SJSA1 (cell line): ENCODE measurements at places on chromosomes 12 and 14. TPM values are rescaled to one million over a fixed set of nuclear protein-coding genes. Genes with fewer than 3 reads are reported as not detected.

The AQP6 gene
- total RNA-seq: not detected in 2 replicates

The IKBIP gene
- total RNA-seq: 86.0 and 103 TPM in 2 replicates

The TAS2R10 gene
- total RNA-seq: 0.53 TPM in 1 of 2 replicates, not detected in the other

The RNU4-1 gene
- under 0.01 TPM in 2 replicates for total RNA-seq

The SDR9C7 gene
- not detected in 2 replicates for total RNA-seq

The HRK gene
- total RNA-seq: not detected in 2 replicates

The ANKRD52 gene
- 9.6 and 12.7 TPM in 2 replicates for total RNA-seq

GRCh38 chr14:67957946-67958345, 138.4 kb downstream of the RAD51B start:
- no peaks in the 10 kb centered on the region for H3K36me3 ChIP-seq
- no peaks in the 10 kb centered on the region for H3K27me3 ChIP-seq
- no peak overlapping the region for H3K4me3 ChIP-seq
- no peak for DNase-seq
- no peak overlapping the region for H3K27ac ChIP-seq

GRCh38 chr14:61678975-61679374, 16.3 kb upstream of the HIF1A start:
- H3K36me3 ChIP-seq: no peaks in the 10 kb centered on the region
- no peaks in the 10 kb centered on the region for H3K4me1 ChIP-seq
- DNase-seq: no peak

- no peak for DNase-seq
- H3K4me1 ChIP-seq: peaks cover 30% of the 10 kb centered on the region
- H3K4me3 ChIP-seq: no peak overlapping the region
- no peaks in the 10 kb centered on the region for H3K36me3 ChIP-seq
Observed at GRCh38 chr14:68774771-68775613, 17.9 kb downstream of the ZFP36L1 start.

GRCh38 chr14:76720382-76720813, 40.9 kb upstream of the VASH1 start:
- no peaks in the 10 kb centered on the region; the same call in 1 of the 2 replicates for H3K27me3 ChIP-seq
- no peak for DNase-seq
- no peaks in the 10 kb centered on the region for H3K4me1 ChIP-seq
- no peak overlapping the region for H3K4me3 ChIP-seq

DNA sequence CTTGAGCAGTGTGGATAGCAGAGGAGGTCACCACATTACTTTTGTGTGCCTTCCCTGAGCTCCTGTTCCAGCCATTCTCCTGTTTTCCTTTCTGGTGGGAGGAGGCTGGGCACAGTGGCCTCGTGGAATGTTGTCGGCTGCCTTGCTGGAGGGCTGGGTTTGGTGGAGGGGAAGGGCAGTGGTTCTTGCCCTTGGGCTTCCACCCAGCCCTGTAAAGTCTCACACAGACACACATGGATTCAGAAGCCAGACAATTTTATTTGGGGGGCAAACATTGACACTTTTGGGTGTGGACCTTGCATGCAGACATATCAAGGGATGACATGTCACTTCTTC, 866 bp downstream of the NPFF start:
- no peaks in the 10 kb centered on the region for H3K27me3 ChIP-seq
- peaks cover 38% of the 10 kb centered on the region for H3K36me3 ChIP-seq
- DNase-seq: no peak

DNA sequence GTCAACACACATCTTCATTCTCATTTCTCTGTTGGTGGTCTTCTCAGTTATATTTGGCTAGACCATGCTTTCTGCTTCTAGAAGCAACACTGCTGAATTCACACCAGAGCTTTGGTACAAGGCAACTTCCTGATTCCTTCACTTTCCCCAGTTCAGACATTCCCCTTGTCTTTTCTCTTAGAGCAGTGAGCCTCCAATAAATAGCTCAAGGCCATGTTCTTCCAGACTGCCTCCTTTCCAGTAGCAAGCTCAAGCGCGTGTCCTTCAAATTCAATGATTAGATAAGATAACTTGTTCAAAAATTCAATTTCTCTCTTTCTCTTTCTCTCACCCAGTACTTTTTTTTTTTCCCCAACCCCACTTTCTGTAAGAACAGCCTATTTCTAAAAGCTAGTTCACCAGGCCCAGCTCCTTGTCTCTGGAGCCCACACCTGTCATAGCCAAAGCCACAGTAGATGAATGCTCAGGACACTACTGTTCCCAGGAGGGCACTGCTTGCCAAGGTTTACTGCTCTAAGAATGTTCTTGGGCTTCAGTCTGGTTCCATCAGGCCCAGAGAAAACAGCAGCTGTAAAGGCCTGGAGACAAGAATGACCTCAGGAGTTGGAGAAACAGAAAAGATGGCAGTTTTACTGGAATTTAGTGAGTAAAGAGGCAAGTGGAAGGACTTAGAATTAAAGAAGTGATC, 17.7 kb downstream of the TBK1 start:
- no peaks in the 10 kb centered on the region for H3K27me3 ChIP-seq
- no peak overlapping the region for H3K4me3 ChIP-seq
- peak overlapping the region; percentile 50 for H3K27ac ChIP-seq
- DNase-seq: peak; percentile 58

- no peaks in the 10 kb centered on the region for H3K36me3 ChIP-seq
- H3K27ac ChIP-seq: no peak overlapping the region
- no peak overlapping the region for H3K4me3 ChIP-seq
- no peaks in the 10 kb centered on the region for H3K27me3 ChIP-seq
- no peak for DNase-seq
- H3K4me1 ChIP-seq: peaks cover 31% of the 10 kb centered on the region
Observed at GRCh38 chr14:36976571-36977023, 195.8 kb downstream of the SLC25A21 start.

- H3K4me3 ChIP-seq: no peak overlapping the region
- 0 out of 2 replicates have a peak overlapping the region, but pooled peaks have one; percentile 23 for H3K27ac ChIP-seq
- H3K4me1 ChIP-seq: peaks cover 67% of the 10 kb centered on the region
- no peaks in the 10 kb centered on the region for H3K27me3 ChIP-seq
- no peak for DNase-seq
Observed at GRCh38 chr14:68246786-68247105, 427.2 kb downstream of the RAD51B start.

DNA sequence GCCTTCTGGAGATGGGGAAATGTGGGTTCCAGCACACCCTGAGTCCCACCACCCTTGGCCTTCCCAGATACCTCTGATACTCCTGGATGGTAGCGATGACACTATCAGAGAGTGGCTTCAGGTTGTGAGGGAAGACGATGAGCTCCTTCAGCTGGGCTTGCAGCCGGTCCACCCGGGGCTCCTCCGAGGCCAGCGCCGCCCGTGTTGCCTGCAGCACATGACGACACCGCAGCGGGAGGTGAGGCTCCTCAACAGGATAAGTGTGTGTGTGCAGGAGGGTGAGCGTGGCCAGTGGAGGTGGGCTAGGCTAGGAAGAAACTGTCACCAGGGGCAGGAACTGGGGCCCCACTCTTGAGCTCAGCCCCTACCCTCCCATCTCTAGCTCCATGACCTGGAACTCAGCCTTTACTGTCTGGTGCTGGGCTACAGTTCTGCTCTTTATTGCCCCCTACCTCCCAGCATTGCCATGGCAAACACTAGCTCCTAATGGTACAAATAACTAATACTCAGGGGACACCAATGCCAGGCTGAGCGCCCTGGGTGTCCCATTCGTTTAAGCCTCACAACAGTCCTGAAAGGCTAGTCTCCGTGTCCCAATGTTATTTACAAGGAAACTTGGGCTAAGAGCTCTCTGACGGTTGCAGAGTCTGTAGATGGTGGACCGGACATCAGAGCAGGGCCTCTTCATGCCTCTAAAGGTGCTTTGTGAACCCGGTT, 64.1 kb downstream of the SYNE3 start:
- no peaks in the 10 kb centered on the region for H3K27me3 ChIP-seq
- no peak overlapping the region for H3K27ac ChIP-seq
- no peak overlapping the region for H3K4me3 ChIP-seq
- no peaks in the 10 kb centered on the region for H3K4me1 ChIP-seq

DNA sequence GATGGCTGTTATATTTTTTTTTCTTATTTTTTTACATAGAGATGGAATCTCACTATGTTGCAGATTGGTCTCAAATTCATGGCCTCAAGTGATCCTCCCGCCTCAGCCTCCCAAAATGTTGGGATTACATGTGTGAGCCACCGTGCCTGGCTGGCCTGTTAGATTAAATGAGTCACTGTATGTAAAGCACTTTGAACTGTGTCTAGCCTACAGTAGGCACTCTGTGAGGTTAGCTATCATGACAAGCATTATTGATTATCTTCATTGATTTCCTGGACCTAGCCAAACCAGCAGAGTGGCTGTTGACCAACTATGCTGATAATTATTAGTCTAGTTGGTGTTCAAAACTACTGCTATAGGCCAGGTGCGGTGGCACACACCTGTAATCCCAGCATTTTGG, 42.6 kb downstream of the ARF6 start:
- H3K27ac ChIP-seq: no peak overlapping the region
- no peaks in the 10 kb centered on the region for H3K27me3 ChIP-seq
- peaks cover 7% of the 10 kb centered on the region; the same call in 1 of the 2 replicates for H3K4me1 ChIP-seq
- no peaks in the 10 kb centered on the region for H3K36me3 ChIP-seq
- no peak for DNase-seq

DNA sequence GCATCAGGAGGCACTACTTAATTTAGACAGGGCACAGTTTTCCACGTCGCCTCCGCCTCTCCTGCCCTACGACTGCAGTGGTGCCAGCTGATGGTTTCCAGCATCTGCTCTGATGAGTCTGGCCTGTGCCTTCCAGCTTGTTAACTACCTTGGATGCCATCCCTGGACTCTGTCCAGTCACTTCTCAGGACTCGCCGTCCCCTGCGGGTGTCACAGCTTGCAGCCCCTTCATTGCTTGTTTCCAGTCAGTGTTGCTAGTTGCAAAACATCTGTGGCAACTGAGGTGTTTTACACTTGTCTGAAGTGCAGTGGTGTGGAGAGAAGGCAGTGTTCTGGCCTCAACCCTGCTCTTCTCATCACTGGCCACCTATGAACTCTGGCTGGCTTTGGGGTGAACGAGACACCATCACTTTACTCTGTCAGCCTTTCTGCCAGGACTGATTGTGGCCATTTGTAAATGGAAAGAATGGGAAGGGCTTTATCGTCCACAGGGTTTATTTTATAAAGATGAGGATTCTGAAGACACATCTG, 8.3 kb downstream of the ADGRD1 start:
- no peak overlapping the region for H3K27ac ChIP-seq
- no peaks in the 10 kb centered on the region for H3K27me3 ChIP-seq
- no peaks in the 10 kb centered on the region for H3K4me1 ChIP-seq
- H3K36me3 ChIP-seq: no peaks in the 10 kb centered on the region
- H3K4me3 ChIP-seq: no peak overlapping the region
- DNase-seq: no peak

DNA sequence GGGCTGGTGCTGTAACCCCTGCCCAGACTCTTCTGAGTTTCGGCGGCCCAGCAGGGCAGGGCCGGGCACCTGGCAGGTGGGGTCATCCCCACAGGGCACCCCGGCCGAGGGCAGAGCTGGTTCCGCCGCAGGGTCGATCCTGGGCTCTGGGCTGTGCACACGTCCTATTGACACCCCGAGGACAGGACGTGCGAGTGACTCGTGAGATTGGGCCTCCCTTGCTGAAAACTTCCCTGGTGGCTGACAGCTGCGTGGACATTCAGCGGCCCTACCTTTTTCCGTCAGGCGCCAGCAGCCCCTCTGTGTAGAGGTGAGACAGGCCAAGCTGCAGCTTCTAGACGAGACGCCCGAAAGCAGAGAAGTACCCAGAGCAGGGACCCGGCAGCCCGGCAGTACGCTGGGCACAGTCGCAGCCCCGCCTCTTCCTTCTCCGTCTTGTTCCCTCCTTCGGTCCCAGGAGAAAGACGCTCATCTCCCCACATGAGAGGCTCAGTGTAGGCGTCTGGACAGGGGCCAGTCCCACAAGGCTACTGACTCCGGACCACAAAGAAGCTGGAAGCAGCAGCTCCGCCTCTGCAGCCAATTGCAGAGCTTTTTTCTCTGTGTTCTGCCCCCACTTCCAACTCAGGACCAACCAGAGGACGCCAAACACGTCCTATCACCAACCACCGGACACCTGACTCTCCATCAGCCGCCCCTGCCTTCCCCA, at the start of gene LRCOL1:
Gene LRCOL1, minus strand, starts transcription at position 532 of the 709 bp plus-strand sequence. CDS start 4,331 bp downstream, outside the sequence.
- H3K27ac ChIP-seq: no peak within 1 kb of the TSS
- no peaks in the 10 kb centered on the region for H3K36me3 ChIP-seq
- peaks cover 3% of the 10 kb centered on the region; the same call in 1 of the 2 replicates for H3K4me1 ChIP-seq
- DNase-seq: no peak
- H3K4me3 ChIP-seq: no peak within 1 kb of the TSS
- peaks cover 30% of the 10 kb centered on the region for H3K27me3 ChIP-seq

GRCh38 chr12:105741786-105742566, 396.8 kb downstream of the NUAK1 start:
- H3K27ac ChIP-seq: no peak overlapping the region
- H3K4me1 ChIP-seq: peaks cover 18% of the 10 kb centered on the region
- no peak overlapping the region for H3K4me3 ChIP-seq
- H3K27me3 ChIP-seq: no peaks in the 10 kb centered on the region
- no peaks in the 10 kb centered on the region for H3K36me3 ChIP-seq
- DNase-seq: no peak

GRCh38 chr14:95667249-95667693, 19.0 kb upstream of the TCL1B start:
- no peaks in the 10 kb centered on the region for H3K36me3 ChIP-seq
- no peak for DNase-seq
- H3K4me3 ChIP-seq: no peak overlapping the region
- no peak overlapping the region for H3K27ac ChIP-seq
- H3K27me3 ChIP-seq: no peaks in the 10 kb centered on the region
- H3K4me1 ChIP-seq: no peaks in the 10 kb centered on the region

- H3K4me1 ChIP-seq: peaks cover 13% of the 10 kb centered on the region
- H3K27me3 ChIP-seq: no peaks in the 10 kb centered on the region
- no peak overlapping the region for H3K27ac ChIP-seq
- no peak overlapping the region for H3K4me3 ChIP-seq
- DNase-seq: no peak
Observed at GRCh38 chr12:32906399-32907165, 10.0 kb upstream of the PKP2 start.

DNA sequence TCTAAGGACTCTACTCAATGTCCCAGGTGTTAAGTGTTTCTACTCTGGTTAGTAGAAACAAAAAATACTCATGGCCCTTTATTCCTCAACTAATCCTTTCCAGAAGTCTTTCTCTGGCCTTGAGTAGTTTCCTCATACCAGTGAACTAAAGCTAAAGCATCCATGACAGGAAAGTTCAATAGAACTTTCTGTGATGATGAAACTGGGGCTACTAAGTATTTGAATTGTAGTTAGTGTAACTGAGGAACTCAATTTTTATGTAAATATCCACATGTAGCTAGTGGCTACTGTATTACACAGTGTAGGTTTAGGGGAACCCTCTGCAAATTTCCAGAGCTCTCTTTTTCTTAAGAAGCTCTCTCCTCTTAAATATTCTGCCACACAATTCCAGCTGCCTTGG, 63.7 kb downstream of the R3HDM2 start:
- H3K36me3 ChIP-seq: peaks cover 55% of the 10 kb centered on the region
- H3K4me1 ChIP-seq: no peaks in the 10 kb centered on the region
- H3K27me3 ChIP-seq: no peaks in the 10 kb centered on the region; the same call in 1 of the 2 replicates
- peak; percentile 66 for DNase-seq
- no peak overlapping the region for H3K4me3 ChIP-seq

GRCh38 chr12:12986775-12987331, 13.2 kb downstream of the HEBP1 start:
- H3K36me3 ChIP-seq: peaks cover 47% of the 10 kb centered on the region
- DNase-seq: no peak
- H3K4me1 ChIP-seq: peaks cover under 1% of the 10 kb centered on the region; the same call in 1 of the 2 replicates
- no peak overlapping the region for H3K4me3 ChIP-seq
- H3K27ac ChIP-seq: no peak overlapping the region

- no peak overlapping the region for H3K4me3 ChIP-seq
- H3K36me3 ChIP-seq: peaks cover 89% of the 10 kb centered on the region
- DNase-seq: no peak
- H3K27me3 ChIP-seq: no peaks in the 10 kb centered on the region
- no peak overlapping the region for H3K27ac ChIP-seq
- no peaks in the 10 kb centered on the region for H3K4me1 ChIP-seq
Observed at GRCh38 chr12:132633398-132633797, 14.8 kb downstream of the P2RX2 start.
